Mammary epithelial cell (primary cell): ENCODE measurements at places on chromosomes 3 and 15.

DNA sequence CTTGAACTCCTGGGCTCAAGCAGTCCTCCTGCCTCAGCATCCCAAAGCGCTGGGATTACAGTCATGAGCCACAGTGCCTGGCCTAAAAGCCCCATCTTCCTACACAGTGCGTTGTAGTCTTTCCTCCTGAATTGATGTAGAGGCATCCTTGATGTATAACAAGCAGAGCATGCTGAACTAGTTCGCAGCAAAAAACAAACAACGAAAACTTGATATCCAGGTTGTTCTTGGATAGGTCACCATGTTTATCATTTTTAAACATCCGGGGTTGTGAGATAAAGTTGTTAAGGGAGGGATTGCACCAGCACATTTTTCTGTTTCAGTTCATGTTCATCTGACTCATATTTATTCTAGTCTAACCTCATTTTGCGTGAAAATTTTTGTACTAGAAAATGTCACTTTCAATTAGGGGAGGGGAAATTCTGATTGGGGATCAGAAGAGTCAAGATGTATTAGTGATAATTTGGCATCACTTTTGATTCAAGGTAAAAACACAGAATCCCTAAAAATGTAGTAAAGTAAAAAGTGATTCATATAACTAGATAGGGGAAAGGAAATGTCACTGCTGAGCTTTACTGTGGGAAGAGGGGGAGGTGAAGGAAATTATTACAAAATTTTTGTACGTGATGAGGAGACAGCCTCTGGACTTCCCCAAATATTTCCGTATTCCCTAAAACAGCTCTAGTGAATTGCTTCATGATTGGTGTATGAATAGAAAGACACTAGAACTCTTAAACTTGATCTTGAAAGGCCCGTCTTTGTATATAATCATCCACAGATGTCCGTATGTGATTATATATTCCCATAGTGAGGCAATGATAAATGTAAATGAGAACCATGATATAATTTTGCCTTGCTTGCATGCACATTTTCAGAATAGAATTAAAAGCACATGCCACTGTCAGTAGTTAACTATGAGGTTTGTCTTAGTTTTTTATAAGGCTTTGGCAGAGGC is 22.9 kb downstream of the RAB8B start:
- no peak for DNase-seq

DNA sequence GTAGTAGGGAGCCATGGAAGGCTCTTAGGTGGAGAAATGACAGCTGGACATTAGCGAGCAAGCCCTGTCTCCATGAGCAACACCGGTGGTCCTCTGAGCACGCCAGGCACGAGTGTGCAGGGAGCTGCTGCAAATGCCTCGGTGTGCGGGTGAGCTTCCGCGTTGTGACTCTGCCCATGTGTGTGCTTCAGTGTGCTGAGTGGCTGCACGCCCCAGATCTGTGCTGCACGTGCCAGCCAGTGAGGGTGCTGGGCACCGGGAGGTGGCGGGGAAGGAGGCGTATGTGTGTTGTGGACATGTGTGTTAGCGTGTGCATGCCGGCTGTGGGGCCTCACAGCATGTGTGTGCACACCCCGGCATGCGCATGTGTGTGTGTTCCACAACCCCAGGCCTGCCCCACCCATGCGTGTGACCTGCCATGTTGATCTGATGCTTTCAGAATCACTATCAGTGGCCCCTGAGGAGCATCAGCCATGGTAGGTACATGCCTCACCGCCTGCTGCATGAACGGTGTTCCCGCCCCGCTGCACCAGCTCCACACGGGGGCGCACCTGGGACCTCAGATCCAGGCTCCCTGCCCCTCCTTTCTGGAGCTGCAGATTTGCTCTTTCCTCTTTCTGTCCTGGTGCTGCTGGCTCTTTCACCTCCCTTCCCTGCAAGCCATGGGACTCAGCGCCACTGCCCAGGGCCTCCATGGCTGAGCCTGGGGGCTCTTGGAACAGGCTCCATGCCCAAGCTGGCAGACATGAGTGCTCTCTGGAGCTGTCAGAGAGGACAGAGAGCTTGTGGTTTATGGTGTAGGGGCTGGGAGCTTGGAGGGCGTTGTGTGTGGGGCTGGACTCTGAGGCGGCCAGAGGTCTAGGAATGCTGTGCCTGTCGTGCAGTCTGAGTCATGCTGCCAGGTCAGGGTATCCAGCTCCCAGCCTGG is 169.4 kb downstream of the TBC1D2B start:
- DNase-seq: no peak

GRCh38 chr3:46966811-46967210 is 9.7 kb downstream of the CCDC12 start:
- no peak for DNase-seq

GRCh38 chr3:52200981-52201679 is 3.2 kb downstream of the ALAS1 start:
- no peak for DNase-seq

- no peak for DNase-seq
Observed at GRCh38 chr3:42706721-42707619, 4.4 kb upstream of the HHATL start.

GRCh38 chr15:81504170-81504905 is 130.3 kb upstream of the TMC3 start:
- DNase-seq: peak; percentile 75

GRCh38 chr3:190083635-190084034 is 37.1 kb downstream of the P3H2 start:
- no peak for DNase-seq

DNA sequence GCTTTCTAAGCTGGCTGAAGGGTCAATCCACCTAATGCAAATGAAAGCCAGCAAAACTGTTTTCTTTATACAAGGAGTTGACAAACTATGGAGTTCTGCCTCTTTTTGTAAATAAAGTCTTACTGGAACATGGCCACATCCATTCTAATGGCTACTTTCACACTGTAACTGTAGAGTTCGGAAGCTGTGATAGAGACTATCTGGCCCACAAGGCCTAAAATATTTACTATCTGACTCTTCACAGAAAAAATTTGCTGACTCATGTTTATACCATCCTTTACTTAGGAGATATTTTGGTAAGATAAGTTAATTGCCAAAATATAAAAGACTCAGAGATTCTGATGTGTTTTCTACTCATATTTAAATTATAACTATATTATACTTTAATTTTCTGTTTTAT is 93.7 kb upstream of the GK5 start:
- no peak for DNase-seq

DNA sequence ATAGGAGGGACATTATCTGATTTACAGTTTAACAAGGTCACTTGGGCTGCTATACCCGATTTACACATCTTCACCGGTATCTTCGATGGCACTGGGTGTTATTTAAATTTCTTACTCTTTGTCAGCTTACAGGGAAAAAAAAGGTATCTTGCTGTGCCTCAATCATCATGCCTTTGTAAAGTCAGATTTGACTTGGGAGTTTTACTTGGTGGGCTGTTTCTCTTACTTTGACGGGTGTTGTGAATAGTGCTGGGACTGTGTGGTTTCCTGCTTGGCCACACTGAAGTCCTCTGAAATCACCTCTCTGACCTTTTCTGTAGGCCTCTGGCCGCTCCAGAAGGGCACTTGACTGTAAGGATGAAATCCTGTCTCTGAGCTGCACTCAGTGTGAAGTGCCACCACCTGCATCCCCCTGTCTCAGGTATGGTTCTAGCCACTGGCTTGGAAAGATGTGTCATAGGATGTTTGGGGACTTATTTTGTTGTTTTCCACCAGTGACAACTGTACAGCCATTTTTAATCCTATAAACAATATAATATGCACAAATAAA is 3.1 kb upstream of the SLC24A1 start:
- DNase-seq: no peak

DNA sequence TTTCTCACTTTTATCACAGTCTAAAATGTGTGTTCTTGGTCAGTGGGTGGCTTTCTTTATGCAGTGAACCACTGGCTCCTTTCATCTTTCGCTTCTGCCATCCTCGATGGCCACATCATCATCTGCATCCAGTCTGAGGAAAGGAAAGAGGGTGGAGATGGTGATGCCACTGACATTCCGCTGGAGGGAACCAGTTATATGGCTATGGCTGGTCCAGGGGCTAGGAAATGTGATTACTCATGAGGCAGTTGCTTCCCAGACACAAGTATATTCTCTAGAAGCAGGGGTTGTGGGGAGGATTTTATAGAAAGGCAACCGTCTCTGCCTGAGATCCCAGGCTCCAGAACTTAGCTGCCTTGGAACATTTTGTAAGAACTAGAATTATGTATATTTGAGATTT is 246.7 kb upstream of the AZI2 start:
- no peak for DNase-seq

- no peak for DNase-seq
Observed at GRCh38 chr15:85091990-85092389, 110.3 kb downstream of the PDE8A start.

GRCh38 chr3:47228088-47228487 is 54.5 kb downstream of the KIF9 start:
- no peak for DNase-seq

DNA sequence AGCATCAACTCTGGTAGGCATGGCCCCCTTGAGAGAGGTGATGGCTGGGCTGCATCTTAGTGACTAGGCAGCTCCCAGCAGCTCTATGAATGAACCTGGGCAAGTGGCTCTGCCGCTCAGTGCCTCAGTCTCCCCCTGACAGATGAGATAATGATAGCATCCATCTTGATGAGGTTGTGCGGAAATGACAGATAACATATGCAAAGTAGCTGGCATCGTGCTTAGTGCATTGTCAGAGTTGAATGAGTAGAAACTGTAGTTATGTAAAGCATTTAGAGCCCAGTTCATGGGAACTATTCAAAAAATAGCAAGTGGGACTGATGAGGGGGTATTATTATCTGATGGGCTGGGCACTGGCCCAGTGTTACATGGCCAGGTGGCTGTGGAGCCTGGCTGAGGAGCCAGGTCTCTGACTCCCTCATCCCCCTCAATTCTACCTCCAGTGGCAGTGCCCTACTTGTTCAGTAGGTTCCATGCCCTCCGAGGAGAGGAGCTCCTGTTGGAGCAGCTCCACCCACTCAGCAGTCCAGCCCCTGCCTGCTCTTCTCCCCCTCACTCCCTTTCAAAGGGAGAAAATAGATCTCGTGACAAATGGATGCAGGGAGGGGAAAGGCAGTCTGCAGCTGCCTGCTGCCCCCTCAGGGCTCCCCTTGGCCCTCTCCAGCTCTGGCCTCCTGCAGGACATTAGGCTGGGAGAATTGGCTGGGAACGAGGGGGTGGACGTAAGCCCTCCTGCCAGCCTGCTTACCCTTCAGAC is 6.6 kb downstream of the PRKCD start:
- no peak for DNase-seq

GRCh38 chr3:14885307-14885706 is 62.1 kb upstream of the NR2C2 start:
- DNase-seq: no peak

- DNase-seq: peak; percentile 26
Observed at GRCh38 chr3:59313365-59313764, 263.5 kb upstream of the CFAP20DC start.

- peak; percentile 66 for DNase-seq
Observed at GRCh38 chr3:45140141-45140769, 5.9 kb downstream of the CDCP1 start.

- DNase-seq: no peak
Observed at GRCh38 chr15:34850121-34850520, 54.8 kb upstream of the ACTC1 start.

DNA sequence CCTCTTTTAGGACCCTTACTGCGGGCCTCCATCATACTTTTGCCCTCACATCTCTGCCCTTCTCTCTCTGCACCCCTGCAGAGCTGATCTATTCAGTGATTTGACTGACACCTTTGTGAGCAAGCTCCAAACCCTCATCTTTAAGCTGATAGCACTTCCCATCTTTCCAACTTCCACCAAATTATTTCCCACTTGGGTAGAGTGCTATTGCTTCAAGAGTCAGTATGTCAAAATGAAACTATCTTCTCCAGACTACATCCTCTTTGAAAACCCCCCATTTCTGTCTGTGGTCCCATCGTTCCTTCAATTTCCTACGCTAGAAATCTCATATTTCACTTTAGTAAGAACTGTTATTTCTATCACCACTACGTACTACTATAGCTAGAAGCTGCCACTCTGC is 19.7 kb downstream of the ZWILCH start:
- no peak for DNase-seq

- DNase-seq: peak; percentile 96
Observed at GRCh38 chr3:138389841-138390581, 41.6 kb downstream of the MRAS start.

- no peak for DNase-seq
Observed at GRCh38 chr15:43513550-43513949, 3.9 kb upstream of the MAP1A start.

DNA sequence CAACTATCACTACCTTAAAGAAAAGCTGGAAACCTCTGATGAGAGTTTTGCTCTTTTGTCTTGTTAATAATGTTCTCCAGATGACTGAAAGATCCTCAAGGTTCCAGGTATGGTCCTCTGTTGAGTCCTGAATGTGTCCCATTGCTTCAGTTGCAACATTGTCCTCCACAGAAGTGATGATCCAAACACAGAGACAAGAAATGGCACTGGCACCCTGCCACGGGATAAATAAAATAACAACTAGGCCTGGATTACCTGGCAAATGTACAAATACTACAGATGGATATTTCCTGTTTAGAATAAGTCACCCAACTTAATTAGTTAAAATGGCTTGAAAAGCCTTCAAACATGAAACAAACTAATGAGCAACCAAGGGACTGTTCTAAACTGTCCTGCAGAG is 58.3 kb downstream of the EIF3J start:
- DNase-seq: no peak
